Myocyte (in vitro differentiated cells): ENCODE measurements at places on chromosomes 16 and 17. TPM values are rescaled to one million over a fixed set of nuclear protein-coding genes. Genes with fewer than 3 reads are reported as not detected.
A peak's percentile ranks its signal among the peaks of the same experiment; 100 is the strongest.

CHAD gene
- not detected in 2 replicates for total RNA-seq

CD300LB gene
- not detected in 2 replicates for total RNA-seq

GRAP gene
- total RNA-seq, result 0.31 TPM in 1 of 2 replicates, not detected in the other

SMARCD2 gene
- total RNA-seq, result 28.5 and 28.8 TPM in 2 replicates

OR1D5 gene
- not detected in 2 replicates for total RNA-seq

GPR139 gene
- not detected in 2 replicates for total RNA-seq

AXIN2 gene
- 5.1 and 22.4 TPM in 2 replicates for total RNA-seq

DNA sequence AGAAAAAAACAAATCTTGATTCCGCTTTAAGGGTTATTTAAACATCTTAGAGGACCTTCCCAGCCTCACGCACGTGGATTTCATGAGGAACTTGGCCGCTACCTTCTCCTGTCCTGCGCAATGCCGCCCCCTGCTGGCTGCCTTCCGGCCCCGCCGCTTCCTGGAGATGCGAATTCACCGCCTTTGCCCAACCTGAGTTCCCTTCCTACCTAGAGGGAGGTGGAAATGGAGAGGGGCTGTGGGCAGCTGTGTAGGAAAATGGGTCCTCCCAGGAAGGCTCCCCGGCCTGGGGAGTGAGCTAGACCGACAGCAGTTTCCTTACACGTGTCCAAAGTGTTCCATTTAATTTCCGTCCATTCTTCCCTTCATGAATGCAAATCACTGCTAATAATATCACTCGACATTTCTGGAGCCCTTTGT, 1.0 kb upstream of the ABCC12 start:
- peak; percentile 74 for DNase-seq

GRCh38 chr17:61408151-61409041, 8.8 kb downstream of the TBX2 start:
- no peak for DNase-seq

GRCh38 chr17:33302394-33302793, 9.3 kb upstream of the ASIC2 start:
- DNase-seq, result no peak

DNA sequence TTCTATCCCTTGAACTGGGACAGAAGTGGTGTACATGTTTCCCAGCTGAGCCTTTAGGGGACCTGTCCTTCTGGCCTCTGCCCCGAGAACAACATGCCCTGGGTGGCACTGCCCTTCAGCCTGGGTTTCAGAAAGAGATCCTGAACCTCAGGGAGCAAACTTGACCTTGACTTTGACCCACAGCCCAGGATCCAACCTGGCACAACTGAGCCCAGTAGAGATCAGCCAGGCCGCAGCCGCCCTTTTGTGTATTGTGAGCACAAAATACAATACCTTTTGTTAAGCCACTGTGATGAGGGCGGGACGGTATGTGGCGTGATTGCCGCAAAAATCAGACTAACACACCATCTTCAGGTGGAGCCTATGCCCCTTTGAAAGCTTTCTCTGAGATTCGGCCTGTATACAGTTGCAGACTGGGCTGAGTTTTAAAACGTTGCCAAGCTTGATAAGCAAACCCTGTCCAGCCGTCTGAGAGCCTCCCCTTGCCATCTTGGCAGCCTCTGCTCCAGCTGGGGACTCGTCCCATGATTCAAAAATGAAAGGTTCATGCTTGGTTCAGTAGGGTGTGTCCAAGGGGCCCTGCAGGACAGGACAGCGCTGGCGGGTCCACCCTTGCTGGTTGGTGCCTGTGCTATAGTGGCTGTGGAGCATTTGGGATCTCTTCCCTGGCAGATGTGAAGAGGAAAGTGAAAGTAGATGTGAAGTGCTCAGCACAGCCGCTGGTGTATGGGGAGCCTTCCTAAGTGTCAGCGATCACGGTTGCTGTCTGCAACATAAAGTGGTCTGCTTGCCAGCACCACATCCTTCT, 40.3 kb downstream of the FOXL1 start:
- peak; percentile 9 for DNase-seq

GRCh38 chr16:87436225-87437172, 44.4 kb downstream of the MAP1LC3B start:
- DNase-seq, result peak; percentile 50

GRCh38 chr17:46199379-46199778, 6.2 kb upstream of the KANSL1 start:
- DNase-seq, result no peak

DNA sequence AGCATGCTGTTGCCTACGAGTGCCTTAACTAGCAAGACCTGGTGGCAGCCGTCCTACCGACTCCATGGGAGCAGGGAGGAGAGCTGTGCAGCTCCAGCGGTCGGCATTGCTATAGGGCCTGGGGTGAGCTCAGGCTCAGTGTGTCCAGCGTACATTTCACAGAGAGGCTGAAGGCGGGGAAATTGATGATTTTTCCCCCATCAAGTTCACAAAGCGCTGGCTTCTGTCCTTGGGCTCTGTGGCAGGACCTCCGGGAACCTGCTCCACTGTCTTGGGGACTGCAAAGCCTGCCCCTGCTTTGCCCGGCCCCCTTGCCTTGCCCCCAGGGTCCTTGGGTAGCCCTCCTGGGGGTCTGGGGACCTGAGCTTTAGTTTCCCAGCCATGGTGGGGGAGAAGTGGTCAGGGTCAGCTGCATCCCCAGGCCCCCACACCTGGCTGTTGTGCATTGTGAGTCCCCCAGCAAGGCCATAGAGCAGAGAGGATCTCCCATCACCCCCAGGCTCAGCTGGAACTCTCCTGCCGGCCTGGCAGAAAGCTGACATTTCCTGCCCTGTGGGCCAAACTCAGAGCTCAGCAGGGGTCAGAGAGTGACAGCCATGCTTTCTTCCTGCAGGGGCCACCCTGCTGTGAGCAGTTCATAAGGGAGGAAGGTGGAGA, 3.9 kb upstream of the KCNJ18 start:
- no peak for DNase-seq

DNA sequence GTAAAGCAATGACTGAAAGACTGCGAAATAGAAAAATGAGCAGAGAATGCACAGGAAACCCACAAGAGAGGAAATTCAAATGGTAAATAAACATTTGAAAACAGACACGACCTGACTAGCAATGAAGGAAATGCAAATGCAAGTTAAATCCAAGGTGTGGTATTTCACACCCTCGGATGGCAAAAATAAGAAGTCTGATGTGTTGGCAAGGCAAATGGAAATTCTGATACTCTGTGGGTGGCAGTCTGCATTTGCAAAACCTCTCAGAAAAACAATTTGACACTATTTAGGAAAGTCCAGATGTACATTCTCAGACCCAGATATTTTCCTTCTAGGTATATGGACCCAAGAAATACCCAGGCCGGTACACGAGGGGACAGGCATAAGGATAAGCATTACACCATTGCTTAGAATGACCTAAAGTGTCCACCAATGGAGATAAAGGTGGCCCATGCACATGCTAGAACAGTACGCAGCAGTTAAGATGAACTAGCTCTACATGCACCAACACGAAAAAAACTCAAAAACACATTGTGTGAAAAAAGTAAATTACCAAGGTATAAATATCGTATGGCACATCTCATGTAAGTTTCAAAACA, 116.7 kb downstream of the GAS7 start:
- no peak for DNase-seq

- no peak for DNase-seq
Measured at GRCh38 chr16:27429330-27429871, 27.4 kb downstream of the IL21R start.

GRCh38 chr17:72968798-72969197, 123.7 kb downstream of the SLC39A11 start:
- no peak for DNase-seq

GRCh38 chr17:4463818-4464476, 30.2 kb downstream of the SPNS3 start:
- no peak for DNase-seq

DNA sequence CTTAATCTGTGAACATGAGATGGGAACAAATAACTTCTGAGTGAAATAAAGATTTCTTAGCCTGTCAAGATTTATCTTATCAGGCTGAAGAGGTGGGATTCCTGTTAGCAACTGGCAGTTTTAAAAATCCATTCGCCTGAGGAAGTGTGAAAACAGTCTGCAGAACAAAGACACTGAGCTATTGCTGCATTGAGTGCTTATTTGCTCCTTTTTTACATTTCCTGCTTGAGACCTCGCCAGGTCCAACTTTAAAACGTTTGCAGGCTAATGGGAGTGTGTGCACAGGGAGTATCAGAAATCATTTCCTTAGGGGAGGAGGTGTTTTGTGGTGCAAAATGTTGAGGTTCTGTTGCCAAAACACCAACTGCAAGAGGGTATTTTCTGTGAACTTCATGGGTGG, 957.8 kb upstream of the RBFOX1 start:
- no peak for DNase-seq

- DNase-seq, result no peak
Measured at GRCh38 chr16:77435272-77435820, 512 bp upstream of the ADAMTS18 start.

DNA sequence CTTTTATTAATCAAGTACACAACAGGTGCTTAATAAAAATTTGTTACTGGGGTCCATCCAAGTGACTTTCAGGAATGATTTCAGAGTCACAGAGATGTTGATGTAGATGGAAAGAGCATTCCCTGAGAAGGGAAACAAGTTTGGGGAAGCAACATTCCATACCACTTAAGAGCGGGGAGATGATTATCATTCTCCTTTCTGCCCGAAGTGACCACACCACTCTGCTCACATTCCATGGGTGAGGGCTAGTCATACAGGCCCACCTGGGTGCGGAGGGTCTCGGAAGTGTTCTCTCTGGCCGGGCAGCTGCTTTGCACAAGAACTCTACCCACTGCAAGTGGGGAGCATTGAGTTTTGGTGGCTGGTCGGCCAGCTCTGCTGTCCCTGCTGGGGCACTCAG, 231.4 kb downstream of the SNX29 start:
- no peak for DNase-seq

DNA sequence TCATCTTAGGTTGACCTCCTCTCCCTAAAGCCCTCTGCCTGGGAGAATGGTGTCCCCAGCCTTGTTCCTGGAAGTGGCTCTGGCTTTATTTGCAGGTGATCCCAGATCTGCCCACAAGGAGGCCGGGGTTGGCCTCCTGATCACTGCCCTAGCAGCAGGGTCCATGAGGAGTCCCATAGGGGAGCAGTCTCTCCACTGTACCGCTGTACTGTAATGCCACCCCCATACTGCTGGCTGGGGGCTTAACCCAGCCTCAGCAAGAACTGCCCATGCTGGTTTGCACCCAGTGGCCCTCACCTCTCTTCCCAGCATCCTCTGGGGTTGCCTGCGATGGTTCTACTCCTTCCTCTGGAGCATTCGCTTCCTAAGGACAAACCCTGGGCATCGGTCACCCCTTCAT, 39.1 kb downstream of the PSME3IP1 start:
- DNase-seq, result no peak

DNA sequence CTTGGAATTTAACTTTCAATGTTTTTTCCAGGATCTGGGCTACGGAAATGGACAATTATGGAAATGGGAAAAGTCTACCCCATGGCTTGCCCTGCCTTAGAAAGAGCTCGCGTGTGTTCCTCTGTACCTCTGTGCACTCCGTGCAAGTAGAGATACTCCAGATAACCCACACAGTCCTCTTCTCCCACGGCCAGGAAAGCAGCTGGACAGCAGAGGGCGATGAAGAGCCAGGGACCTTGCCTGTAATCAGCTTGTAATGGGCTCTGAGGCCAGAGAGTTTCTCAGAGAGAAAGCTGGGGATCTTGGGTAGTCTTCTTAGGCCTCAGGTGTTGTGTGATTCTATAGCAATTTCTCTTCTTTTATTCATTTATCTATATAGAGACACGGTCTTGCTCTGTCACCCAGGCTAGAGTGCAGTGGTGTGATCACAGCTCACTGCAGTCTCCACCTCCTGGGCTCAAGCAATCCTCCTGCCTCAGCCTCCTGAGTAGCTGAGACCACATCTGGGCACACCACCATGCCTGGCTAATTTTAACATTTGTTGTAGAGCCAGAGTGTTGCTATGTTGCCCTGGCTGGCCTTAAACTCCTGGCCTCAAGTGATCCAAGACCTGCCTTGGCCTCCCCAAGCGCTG, 2.4 kb upstream of the SOCS7 start:
- peak; percentile 88 for DNase-seq

DNA sequence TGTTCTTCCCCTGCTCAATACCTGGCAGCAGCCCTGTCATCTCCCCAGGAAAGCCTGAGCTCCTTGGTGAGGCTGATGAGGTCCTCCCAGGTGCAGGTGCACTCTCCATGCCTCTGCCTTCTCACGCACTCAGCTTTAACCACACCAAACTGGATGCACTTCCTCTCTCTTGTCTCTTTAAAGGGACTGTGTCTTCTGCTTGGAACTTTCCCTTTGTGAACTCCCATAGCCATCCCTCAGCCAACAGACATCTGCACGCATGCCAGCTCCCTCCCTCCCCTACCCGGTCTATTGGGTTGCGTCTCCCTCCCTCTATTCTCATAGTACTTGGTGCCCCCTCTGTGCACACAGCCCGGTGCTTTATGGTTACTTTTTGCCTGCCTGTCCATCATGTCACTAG, 231.2 kb downstream of the MSI2 start:
- no peak for DNase-seq

- DNase-seq, result peak; percentile 96
Measured at GRCh38 chr17:31052187-31052889, 42.4 kb upstream of the NF1 start.

DNA sequence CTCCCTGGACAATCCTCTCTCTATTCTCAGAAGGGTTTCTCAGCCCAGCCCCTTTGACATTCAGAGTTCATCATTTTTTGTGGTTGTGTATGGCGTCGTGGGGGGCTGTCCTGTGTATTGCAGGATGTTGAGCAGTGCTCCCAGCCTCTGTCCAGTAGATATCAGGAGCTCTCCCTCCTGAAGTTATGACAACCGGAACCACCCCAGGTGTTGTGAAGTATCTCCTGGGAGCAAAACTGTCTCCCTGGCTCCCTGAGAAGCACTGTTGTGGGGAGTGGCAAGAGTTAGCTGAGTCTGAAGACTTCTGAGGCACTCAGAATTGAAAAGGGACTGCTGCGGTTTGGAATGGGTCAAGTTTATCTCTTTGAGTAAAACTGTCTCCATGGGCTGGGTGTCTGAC, 55.9 kb upstream of the MGAT5B start:
- no peak for DNase-seq

GRCh38 chr17:76820039-76820438, 48.2 kb upstream of the MGAT5B start:
- DNase-seq, result no peak

GRCh38 chr17:33112763-33113162, 121.1 kb downstream of the SPACA3 start:
- DNase-seq, result no peak

DNA sequence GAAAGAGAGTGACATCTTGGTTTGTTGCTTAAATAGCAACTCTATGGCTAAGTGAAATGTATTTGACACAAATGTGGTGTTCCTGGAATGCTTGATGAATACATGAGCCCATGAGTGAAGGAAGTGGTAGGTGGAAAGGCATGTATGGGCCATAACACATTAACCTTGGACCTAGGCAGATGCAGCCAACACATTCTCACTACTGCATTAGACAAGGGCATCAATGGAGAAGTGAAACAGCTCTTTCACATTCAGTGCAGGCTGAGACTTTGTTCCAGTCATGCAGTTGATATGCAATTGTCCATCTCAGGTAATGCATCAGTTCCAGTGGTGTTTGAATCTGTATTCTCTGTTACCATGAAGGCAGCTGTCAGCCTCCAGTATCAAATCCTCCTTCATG, 133.6 kb downstream of the HS3ST3B1 start:
- DNase-seq, result no peak
